Activated naive CD4-positive, alpha-beta T cell treated with anti-CD3 and anti-CD28 coated beads, Interleukin-2, amount 10 ng/mL, durations not matched to agents 5 hours and 36 hours (primary cell): ENCODE measurements at places on chromosomes 7 and 10. TPM values are rescaled to one million over a fixed set of nuclear protein-coding genes. Genes with fewer than 3 reads are reported as not detected.

The CARD11 gene
- total RNA-seq = 134 TPM

The TEX36 gene
- total RNA-seq = not detected

The ITPRIP gene
- total RNA-seq = 24.1 TPM

The DRGX gene
- not detected for total RNA-seq

The OR13A1 gene
- not detected for total RNA-seq

The TMEM213 gene
- total RNA-seq = 0.26 TPM

The POLR2J gene
- 45.4 TPM for total RNA-seq

The RTKN2 gene
- total RNA-seq = 8.2 TPM

The GTPBP10 gene
- 26.8 TPM for total RNA-seq
